CD8-positive, alpha-beta memory T cell (primary cell): ENCODE measurements at places on chromosomes 7 and 10. TPM values are rescaled to one million over a fixed set of nuclear protein-coding genes. Genes with fewer than 3 reads are reported as not detected.

DNA sequence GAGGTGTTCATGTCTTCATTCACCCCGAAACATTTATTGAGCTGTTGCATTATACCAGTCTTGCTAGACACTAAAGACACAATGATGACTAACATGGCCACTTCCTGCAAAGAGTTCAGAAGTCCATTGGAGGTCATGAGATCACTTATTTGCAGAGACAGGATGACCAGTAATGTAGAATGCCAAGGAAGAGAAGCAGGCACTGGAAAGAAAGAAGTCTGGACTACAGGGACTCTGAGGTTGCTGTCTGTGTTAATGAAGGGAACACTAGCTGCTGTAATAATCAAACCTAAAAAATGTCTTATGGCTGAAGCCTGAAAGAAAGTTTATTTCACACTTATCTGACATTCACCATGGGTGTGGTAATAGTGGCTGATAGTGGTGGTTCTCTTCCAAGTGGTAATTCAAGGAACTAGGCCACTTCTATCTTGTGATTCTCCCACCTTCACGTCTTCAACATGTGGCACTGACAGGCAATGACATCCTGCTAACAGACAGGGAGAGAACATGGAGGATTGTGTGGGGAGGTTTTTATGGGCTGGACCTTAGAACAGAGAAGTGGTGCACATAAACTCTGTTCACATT, 89.2 kb upstream of the MKLN1 start:
- H3K27ac ChIP-seq = peak overlapping the region; percentile 25
- peaks cover 20% of the 10 kb centered on the region for H3K4me1 ChIP-seq
- no peak overlapping the region for H3K4me3 ChIP-seq
- no peaks in the 10 kb centered on the region for H3K27me3 ChIP-seq

TMEM229A gene
- not detected for total RNA-seq

NKX2-3 gene
- total RNA-seq = not detected

UTF1 gene
- total RNA-seq = not detected

- no peak for DNase-seq
- no peaks in the 10 kb centered on the region for H3K27me3 ChIP-seq
- H3K4me3 ChIP-seq = no peak overlapping the region
- H3K27ac ChIP-seq = no peak overlapping the region
Measured at GRCh38 chr7:87147500-87147899, 4.8 kb upstream of the DMTF1 start.

DNA sequence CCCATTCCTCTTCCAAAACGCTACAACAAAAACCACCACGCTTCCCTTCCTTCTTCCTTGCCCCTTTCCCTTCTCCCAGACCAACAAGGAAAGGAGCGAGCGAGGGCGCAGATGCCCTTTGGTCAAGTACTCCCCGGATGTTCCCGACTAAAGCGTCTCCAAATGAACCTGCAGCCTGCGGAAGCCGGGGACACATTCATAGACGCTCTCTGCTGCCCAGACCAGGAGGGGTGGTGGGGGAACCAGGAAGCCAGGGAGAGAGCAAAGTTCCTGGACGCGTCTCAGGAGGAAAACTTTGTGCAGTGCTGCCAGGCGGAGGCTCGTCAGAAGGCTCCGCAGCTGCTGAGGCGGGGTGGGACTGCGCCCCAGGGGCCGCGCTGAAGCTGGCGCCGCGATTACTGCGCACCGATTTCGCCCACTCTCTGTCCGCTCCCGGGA, 754 bp downstream of the SEMA3D start:
- H3K27ac ChIP-seq = no peak overlapping the region
- no peak for DNase-seq
- H3K27me3 ChIP-seq = no peaks in the 10 kb centered on the region
- H3K4me1 ChIP-seq = no peaks in the 10 kb centered on the region
- no peak overlapping the region for H3K4me3 ChIP-seq
